ENCODE measurements at places on chromosomes 7 and 10.

DNA sequence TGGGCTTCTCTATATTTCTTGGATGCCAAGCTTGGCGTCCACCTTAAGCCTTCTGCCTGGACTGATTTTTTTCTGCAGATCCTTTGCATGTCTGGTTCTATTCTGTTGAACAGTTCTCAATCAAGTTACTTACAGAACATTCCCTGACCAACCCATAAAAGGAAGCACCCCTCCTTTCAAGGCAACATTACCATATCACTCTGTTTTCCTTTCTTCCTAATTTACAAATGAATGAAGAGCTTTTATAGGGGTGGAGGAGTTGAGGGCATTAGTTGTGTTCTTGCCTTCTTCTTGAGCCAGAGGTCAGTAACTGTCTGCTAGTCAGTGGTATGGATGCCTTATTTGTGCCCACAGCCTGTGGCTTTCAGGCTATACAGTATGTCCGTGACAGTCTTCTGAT is 361.0 kb downstream of the PHTF2 start:
- no peak for DNase-seq

GRCh38 chr7:125257617-125258016 is 328.0 kb upstream of the POT1 start:
- DNase-seq: no peak

DNA sequence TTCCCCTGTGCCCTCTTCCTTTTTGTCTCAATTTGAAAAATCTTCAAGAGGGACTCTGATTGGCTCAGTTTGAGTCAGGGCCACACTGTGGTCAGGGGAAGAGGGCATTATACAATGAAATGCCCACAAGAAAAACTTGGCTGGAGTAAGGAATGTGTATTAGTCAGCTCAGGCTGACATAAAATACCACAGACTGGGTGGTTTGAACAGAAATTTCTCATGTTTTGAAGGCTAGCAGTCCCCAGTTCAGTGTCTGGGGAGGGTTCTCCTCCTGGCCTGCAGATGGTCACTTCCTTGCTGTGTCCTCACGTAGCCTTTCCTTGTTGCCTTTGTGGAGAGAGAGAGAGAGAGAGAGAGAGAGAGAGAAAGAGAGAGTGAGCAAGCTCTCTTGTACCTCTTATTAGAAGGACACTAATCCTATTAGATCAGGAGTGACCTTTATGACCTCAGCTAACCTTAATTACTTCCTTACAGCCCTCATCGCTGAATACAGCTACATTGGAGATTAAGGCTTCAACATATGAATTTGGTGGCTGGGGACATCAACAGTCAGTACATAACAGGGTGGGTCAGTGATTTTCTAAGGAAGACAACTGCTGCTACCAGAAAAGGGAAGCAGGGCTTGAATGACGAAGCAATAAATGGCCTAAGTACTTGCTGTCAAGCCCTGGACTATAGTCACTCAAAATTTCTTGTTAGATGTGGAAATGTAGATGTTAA is 25.8 kb upstream of the FAM13C start:
- DNase-seq: no peak

DNA sequence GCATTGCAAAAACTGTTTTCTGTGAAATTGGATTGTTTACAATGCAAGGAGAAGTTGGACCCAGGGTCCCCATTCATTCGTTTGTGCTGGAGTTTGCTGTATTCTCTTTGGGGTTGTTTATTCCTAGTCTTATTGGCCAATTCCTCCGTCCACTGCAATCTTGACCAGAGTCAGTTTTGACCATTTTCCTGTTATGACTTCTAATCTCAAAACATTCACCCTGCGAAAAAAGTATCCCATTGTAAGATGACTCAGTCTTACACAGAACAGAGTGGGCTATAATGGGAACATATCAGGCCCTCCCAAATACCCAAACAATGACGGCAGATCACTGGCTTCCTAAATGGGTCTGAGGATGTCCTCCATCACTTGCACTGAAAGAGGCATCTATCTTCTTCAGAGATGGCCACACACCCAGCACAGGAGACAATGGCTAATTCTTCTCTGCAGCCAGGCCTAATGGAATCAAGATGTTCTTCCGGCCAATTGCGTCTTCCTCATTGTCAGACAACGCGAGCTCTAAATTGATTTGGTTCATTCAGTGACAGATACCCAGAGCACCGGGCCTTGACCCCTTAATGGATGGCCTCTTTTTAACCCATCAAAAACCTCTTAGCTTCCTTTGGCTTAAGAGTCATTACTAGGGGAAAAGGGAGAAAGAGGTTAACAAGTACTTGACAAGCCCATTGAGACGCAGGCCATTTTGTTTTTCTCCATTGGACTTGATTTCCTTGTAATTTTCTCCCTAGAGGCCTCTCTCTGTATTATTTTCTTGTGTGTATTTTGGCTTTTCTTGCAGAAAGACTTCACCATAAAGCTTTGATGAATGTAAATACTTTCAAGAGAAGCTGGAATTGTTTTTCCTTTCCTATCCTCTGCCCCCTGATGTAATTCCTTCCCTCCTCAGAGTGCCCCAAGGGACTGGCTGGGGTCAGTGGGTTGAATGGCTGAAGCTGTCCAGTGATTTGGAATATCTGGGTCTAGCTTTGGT is 129.6 kb downstream of the PRPF18 start:
- DNase-seq: no peak

GRCh38 chr7:95772771-95773581 is 622 bp downstream of the DYNC1I1 start:
- DNase-seq: no peak

DNA sequence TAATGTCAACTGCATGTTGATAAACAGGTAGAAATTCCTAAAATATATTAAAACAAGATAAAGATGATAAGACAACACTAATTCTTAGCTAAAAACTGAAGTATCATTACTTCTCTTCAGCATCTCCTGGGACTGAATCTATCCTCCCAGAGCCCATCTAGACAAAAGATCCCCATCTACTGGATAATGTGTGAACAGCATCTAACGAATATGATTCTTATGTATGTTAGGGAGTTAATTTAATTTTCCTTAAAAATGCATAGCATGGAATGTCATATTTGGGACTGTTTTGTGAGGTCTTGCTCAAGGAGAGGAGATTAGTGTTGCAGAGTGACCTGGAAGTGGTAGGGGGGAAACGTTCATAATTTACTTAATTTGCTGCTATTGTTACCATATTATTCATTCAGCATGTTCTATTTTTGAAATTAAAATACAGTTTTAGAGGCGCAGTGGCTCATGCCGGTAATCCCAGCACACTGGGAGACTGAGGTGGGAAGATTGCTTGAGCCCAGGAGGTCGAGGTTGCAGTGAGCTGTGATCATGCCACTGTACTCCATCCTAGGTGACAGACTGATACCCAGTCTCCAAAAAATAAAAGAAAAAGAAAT is 305.1 kb upstream of the CSTF2T start:
- no peak for DNase-seq

DNA sequence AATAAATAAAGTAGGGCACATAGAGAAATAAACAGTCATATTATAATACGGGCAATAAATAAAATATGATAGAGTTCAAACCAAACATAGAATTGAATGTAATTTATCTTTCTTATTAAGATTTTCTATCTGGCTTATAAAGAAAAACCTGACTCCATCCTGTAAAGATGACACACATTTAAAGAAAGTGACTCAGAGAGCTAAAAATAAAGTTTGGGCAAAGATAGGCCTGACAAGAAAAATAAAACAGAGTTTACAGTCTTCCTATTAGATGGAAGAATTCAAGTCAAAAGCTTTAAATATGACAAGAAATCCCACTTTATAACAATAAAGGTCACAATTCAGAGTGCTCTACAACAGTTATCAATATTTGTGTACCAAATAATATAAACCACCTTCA is 580.6 kb downstream of the PHTF2 start:
- no peak for DNase-seq

GRCh38 chr10:12418725-12419261 is 69.4 kb downstream of the CAMK1D start:
- DNase-seq: no peak

GRCh38 chr7:98771519-98771918 is 98.3 kb downstream of the TMEM130 start:
- DNase-seq: no peak

- no peak for DNase-seq
Observed at GRCh38 chr7:111075498-111075897, 15.4 kb upstream of the LRRN3 start.

DNA sequence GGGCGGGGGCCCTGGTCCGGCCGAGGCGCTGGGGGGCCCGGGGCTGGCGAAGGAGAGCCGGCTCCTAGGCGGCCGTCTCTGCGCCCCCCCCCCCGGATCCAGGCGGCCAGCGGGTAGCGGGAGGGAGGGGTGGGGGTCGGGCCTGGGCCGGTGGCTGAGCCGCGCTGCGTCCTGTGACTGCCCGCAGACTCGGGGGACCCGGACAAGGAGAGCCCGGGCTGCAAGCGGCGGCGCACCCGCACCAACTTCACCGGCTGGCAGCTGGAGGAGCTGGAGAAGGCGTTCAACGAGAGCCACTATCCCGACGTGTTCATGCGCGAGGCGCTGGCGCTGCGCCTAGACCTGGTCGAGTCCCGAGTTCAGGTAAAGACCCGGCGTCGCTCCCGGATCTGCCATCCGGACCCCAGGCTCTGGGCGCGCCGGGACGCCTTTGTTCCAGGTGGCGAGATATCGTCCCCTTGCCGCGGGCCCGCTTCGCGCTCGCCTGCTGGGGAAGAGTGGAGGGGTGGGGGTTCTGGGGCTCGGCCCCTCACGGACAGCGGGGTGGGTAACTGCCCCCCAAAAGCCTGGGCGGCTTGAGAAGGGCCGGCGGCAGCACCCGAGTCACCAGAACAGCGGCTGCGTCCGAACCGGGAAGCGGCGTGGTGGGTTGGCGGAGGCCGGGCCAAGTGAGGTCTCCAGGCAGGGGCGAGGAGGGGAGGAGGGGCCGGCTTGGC is 819 bp downstream of the UNCX start:
- DNase-seq: no peak

DNA sequence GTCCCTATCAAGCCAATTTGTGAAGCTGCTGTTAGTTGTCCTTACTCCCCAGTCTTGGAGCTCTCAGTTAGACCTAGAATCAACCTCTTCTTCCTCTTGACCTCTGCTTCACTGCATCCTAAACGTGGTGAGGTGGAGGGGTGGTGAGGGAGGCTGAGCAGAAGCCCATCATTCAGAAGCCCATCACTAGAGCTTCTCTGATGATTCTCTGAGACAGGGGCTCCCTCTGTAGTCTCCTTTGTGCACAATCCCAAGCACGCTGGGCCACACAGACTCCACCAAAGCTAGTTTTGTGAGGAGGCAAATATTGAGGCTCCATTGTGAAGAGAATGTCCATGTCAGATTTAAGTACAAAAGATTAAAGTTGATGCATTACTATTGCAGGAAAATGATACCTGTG is 163.8 kb upstream of the PRSS1 start:
- no peak for DNase-seq

- DNase-seq: no peak
Observed at GRCh38 chr7:80827239-80827633, 91.6 kb downstream of the SEMA3C start.

DNA sequence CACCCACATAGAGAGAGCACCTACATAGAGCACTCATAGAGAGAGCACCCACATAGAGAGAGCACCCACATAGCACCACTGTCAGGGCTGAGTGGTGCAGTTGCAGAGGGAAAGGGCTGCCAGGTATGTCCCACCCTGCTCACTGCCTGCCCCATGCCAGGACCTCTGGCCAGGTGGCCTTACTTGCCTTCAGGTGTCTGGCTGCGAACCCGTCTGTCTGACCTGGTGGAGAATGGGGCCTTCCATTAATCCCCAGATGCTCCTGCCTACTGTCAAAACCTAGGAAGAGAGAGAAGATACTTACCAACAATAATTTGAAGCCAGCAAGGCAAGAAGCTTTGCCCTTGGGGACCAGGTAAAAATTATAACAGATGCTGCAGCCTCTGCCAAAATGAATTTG is 51.1 kb downstream of the INSIG1 start:
- no peak for DNase-seq

GRCh38 chr10:125343118-125343925 is 183.0 kb upstream of the CTBP2 start:
- DNase-seq: no peak

DNA sequence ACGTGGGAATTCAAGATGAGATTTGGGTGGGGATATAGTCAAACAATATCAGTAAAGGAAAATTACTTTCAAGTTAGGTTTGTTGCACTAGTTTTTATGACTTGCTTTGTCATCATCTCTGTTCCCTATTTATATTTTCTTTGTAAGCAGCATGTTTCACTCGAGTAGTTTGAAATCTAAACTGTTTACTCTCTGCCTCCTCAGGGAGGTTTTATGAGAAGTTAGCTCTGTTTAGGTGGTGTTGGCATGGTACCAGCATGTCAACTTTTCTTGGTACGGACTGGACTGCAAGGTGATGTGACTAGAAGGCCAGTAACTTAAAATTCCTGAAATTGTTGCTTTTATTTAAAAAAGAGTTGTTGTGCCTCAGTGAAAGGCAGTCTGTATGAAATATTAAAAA is 59.2 kb upstream of the MTPN start:
- DNase-seq: no peak

DNA sequence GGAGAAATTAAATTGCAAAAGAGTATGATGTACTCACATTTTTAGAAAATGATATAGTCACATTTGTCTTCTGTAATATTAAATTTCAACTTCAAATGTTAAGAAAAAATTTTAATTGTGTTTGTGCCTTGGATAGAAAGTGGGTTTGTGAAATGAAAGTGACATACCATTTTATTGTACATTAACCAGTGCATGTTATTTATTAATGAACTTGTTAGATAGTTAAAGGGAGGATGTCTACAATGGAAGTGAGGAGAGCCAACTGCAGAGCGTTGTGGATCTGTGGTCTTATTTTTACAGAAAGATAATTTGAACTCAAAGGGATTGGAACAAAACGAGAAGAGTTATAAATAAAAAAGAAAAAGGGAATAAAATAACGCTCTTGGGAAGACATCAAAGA is 291.7 kb downstream of the ARL4A start:
- DNase-seq: no peak

- DNase-seq: no peak
Observed at GRCh38 chr7:133275446-133276095, 22.7 kb downstream of the EXOC4 start.

DNA sequence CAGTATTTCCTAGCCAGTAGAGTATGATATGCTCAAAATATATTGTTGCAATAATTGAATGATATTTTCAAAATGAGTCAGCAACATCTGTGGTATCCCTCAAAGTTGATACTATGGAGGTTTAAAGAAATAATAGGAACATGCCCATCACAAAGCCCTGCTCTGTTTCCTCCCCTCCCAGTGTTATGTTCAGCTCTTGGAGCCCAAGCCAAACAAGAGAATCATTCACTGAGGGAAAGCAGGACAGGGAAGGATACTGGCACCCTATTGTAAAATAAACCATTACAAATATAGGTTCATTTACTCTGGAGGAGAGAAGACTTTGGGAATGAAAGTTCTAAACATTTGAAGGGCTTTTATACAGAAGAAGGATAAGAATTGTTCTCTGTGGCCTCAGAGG is 37.6 kb downstream of the SORCS3 start:
- no peak for DNase-seq

DNA sequence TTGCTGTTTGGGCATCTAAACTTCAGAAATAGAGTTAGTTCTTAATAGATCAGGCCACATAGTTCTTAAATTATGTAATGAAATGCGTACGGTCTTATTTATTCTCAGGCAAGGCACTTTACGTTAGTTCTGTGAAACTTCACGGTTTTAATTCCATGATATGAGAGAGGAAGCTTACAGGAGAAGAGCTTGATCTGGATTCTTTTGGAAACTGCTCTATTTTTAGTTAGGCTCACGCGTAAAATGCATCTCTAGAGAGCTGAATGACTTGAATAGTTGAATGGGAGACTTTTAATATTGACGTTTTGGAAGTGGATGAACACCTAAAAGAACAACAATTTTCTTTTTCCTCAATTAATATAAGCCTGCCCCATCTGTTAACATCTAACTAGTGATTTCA is 71.1 kb downstream of the PRKG1 start:
- DNase-seq: no peak
